Brain (organoid and tissue), 16 donors: ENCODE measurements at places on chromosomes 5 and 9.
A peak's percentile ranks its signal among the peaks of the same experiment; 100 is the strongest.

DNA sequence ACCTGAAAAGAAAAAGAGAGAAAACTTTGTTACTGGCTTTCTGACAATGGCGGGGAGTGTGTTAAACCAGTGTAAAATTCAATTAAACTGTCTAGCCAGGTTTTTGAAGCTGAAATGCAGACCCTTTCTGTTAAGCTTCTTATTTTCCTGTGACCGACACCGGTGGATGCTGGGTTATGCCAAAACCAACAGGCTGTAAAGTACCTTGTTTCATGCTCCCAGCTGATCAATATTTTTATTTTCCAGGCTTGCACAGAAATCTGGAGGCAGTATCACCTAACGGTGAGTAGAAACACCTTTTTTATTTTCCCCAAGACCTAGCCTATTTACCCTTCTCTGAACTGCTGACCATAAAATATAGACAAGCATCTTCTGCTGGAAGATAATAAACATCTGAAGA, 94.9 kb upstream of the GRHPR start:
- DNase-seq = no peak

GRCh38 chr9:82115900-82116299, 127.3 kb downstream of the SPATA31D1 start:
- no peak for DNase-seq

GRCh38 chr5:87946271-87946670, 322.4 kb downstream of the TMEM161B start:
- peak; percentile 80 for DNase-seq

- DNase-seq = no peak
Measured at GRCh38 chr5:179258922-179259730, 86.1 kb downstream of the ADAMTS2 start.

DNA sequence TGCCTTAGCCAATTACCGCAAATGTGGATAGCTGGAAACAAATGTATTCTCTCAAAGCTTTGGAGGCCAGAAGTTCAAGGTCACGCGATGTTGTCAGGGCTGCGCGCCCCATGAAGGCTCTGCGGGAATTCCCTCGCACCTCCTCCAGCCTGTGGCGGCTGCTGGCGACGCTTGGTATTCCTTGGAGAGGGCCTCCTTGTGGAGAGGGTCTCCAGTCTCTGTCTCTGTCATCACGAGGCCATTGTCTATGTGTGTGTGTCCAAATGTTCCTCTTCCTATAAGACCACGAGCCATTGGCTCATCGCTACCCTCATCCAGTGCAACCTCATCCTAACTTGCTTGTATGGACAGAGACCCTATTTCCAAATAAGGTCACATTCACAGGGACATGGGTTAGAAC, 97.5 kb downstream of the ANKRD33B start:
- DNase-seq = no peak

GRCh38 chr5:56480705-56481427, 247.7 kb upstream of the ANKRD55 start:
- peak; percentile 87 for DNase-seq

DNA sequence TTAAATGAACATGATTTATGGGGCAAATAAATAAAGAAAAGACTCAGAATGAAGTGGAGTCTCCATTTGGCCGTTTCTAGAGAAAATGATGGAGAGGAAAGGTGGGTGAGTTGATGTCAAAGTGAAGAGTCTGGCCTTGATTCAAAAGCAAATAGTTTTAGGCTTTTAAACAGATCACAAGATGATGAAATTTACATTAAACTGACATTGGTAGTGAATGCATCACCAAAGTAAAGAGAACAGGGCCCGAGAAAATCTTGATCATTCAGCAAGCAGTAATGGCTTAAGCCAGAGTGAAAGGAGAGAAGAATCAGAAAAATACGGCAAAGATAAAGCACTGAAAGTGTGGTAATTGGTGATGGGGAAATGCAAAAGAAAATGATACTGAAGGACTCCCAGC, 460.0 kb upstream of the SGCD start:
- DNase-seq = no peak
